ENCODE measurements at places on chromosomes 3 and 15.
A peak's percentile ranks its signal among the peaks of the same experiment; 100 is the strongest.

DNA sequence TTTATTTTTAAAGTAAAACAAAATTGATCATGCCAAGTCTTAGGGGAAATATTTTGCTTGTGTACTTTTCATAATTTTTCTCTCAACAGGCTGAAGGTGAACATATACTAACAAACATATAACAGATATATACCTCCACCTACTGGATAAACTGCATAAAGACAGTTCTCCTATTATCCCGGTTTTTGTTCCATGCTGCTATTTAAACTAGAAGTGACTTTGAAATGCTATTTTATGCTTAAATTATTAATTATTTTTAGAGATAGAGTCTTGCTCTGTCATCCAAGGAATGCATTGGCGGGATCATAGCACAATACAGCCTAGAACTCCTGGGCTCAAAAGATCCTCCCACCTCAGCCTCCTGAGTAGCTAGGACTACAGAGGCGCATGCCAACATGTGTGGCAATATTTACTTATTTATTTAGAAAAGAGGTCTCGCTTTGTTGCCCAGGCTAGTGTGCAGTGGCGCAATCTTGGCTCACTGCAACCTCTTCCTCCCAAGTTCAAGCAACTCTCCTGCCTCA is 49.8 kb downstream of the ST3GAL6 start:
- DNase-seq: no peak

DNA sequence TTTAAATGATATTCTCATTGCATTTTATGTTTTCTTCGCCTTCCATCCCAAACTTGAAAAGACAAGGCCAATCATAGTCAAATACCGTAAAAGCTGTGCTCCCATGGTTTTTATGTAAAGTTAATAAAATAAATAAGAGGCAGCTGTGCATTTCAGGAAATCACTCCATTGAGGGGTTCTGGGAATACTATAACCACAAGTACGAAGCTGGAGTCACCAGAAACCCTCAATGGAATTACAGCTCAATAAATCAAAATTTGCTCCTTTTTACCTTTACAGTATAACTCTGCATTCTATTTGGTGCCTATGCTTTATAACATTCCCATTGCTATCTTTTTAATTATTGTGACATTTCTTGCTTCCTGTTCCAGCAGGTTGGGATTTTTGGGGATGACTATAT is 77.2 kb downstream of the C3orf38 start:
- no peak for DNase-seq

DNA sequence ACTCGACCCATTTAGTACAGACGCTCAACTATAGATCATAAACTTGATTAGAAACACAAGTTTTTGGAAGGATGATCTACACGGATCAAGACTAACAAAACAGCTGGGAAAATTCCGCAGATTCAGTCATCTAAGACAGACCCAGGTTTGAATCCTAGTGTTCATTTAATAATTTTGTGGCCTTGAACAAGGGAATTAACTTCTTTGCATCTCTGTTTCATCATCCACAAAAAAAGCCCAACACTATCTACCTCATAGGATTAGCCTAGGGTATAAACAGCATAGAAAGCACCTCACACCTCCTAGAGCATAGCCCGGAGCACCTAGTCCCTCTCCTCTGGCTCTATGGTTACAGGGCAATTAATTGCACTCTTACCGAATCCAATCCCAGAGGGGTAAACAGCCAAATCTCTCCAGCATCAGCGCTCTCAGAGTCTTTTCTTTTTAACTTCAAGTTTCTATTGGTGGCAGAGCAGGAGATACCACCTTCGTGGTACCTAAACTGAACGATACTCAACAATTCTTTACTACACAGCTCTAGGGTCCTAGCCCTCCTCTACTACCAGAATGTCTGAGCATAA is 3.5 kb downstream of the TBL1XR1 start:
- no peak for DNase-seq

DNA sequence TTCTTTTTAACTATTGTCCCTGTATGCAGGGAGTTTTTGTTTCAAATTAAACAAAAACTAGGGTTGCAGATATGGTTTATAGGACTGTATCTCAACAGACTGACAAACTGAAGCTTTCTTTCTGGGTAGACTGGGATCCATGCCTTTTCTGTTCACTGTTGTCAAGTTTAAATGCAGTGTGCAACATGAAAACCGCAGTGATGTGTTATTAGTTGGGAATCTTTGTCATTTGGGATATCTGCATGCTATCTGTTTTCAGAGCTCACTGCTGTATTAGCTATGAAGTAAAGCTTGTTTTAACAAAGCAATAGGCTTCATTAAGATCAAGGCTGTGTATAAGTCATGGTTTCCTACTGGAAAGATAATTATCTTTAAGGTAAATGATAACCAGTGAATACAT is 21.4 kb upstream of the MCF2L2 start:
- no peak for DNase-seq

GRCh38 chr15:47959617-47960413 is 161.0 kb upstream of the SLC24A5 start:
- DNase-seq: no peak

GRCh38 chr3:119497820-119498185 is 544 bp upstream of the TIMMDC1 start:
- DNase-seq: no peak

DNA sequence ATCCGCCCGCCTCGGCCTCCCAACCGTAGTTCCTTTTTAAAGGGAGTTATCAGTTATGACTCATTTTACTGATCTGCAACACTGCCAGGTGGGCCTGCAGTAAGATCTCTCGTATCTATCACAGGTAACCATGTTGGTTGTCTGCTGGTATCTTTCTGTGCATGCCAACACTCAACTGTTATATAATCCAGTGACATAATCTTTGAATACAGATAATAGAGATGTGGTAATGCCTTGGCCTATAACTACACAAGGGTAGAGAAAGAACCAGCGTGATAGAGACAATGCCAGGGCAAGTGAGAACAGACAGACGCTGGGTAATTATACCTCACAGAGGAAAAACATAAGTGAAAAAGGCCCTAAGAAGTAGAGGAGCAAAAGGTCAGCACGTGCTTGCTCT is 11.0 kb upstream of the ARPP19 start:
- DNase-seq: no peak

GRCh38 chr3:105798381-105798934 is 70.4 kb downstream of the CBLB start:
- no peak for DNase-seq

- DNase-seq: peak; percentile 39
Measured at GRCh38 chr3:8990266-8991215, 27.3 kb upstream of the RAD18 start.

DNA sequence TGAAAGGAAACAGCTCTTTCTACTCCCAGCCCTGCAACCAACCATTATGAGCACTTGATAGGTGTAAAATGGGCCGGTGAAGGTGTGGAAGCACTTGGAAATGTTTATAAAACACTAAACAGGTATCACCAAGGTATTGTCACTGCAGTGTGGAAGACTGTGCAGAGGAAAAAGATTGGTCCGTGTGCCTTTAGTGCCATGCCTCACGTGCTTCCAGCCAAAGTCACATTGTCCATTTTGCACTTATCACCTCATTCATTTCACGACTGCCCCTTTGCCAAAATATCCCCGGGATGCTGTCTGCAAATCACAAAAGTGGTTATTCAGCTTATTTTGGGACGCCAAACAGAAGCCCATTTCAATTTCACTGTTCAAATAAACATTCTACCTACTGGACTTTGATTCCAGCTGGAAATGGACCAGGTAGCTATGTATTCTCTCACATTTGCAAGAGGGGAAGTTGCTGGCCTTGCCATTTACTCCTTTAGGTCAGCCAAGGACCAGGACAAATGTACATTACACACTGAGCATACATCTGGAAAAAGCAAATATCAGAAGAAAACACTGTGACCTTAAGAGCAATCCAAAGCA is 58.4 kb downstream of the ARRDC4 start:
- DNase-seq: no peak

DNA sequence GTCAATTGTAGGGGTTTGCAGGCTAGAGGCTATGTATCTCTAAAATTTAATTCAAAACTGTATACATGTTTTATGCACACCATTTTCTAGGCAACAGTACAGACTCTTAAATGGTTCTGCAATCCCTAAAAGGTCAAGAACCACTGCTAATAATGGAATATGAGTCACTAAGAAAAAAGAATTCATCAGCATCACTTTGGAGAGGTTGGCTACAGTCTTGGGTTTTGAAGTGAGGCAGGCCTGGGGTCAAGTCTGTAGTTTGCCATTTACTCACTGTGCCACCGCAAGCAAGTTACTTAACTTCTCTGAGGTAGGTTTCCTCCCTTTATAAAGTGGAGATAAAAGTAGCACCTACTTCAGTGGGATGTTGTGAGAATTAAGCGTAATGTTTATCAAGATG is 33.7 kb downstream of the THRB start:
- no peak for DNase-seq

DNA sequence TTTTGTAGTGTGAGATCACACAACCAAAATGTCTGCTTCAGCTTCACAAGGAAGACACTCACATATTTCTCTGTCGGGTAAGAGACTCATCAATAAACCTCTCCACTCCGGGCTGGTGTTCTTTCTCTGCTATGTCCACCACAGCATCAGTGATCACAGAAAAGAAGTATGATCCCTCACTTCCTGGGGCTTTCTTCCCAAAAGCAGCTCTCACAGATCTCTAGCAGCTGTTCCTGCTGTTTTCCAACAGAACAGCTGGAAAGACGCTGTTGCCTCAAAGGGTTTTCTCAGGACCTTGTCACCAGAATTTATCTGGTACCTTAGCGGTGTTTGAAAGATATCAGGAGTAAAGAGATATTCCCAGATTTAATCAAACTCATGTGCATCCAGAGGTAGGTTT is 46.4 kb downstream of the GATM start:
- no peak for DNase-seq

GRCh38 chr15:68460166-68460565 is 28.2 kb upstream of the ITGA11 start:
- no peak for DNase-seq

- peak; percentile 16 for DNase-seq
Measured at GRCh38 chr15:66646308-66646707, 55.7 kb upstream of the SMAD6 start.

- DNase-seq: no peak
Measured at GRCh38 chr3:14183015-14183577, 4.5 kb downstream of the LSM3 start.

GRCh38 chr3:182632077-182632393 is 161.3 kb upstream of the ATP11B start:
- DNase-seq: no peak

DNA sequence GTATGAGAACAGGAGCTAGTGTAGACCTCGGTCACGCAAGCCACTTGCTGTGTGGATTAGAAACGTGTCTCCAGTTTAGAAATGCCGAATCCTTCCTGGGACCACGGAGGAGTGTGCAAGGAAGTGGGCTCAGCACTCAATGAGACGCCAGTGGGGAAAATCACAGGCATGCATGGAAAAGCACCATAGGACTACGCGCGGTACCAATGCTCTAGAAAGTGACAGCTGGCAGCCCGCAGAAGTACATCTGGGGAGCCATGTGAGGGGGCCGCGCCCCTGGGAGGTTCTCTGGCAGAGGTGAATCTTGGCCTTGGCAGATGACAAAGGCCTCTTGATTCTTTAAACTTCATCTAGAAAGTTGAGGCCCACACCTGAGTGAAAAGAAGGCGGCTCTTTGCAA is 99.3 kb downstream of the LRRK1 start:
- no peak for DNase-seq

Data from AG09319 (cell line).